ENCODE measurements at places on chromosomes 3 and 15.

- DNase-seq, result no peak
Observed at GRCh38 chr3:87004883-87005282, 13.9 kb upstream of the VGLL3 start.

GRCh38 chr3:71080517-71081083, 502.9 kb downstream of the FOXP1 start:
- DNase-seq, result no peak

DNA sequence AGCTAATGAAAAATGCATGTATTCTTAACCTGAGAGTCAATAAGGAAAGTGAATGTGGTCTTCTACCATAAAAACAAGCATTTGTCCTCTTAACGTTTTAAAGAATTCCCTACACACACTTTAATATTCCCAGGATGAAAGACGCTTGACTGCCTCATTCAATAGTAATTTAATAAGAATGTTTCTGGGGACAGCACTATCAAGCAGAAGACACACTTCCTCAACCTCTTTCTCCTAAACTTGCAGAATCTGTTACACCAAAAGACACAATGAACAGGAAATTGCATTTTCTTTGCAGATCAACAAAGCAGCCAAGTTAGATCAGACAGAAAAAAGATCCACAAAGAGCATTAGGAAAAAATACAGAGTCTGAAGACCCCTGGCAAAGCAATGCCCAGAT, 97.7 kb downstream of the PLCH1 start:
- DNase-seq, result no peak

DNA sequence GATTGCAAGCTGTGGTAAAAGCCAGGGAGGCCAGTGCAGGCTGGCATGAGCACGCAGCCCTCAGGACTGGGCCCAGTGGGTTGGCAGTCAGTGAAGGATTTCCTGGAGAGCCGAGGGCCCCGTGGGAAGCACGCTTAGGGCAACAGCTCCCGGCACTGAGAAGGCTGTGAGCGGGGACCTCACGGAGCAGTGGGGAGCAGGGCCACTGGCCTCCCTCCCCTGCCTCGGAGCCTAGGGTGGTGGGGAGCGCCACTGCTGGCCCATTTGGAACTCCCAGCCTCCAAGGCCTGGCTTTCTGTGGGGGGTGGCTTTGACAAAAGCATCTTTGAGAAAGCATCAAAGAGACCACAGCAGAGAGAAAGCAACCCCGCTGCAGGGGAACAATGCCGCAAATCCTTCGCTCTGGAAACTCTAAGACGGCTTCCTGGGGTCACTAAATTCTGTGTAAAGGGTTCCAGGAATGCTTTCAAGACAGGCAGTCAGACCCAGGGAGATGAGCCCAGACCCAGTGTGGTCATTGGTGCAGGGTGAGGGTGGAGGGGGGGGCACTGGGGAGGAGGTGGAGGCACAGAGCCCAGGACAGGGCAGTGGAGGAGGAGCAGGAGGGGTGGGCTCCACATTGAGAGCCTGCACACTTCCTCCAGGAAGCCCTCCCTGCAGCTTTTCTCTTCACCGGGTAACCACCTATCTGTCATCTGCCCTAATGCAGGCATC, 9.5 kb upstream of the APBA2 start:
- DNase-seq, result no peak

DNA sequence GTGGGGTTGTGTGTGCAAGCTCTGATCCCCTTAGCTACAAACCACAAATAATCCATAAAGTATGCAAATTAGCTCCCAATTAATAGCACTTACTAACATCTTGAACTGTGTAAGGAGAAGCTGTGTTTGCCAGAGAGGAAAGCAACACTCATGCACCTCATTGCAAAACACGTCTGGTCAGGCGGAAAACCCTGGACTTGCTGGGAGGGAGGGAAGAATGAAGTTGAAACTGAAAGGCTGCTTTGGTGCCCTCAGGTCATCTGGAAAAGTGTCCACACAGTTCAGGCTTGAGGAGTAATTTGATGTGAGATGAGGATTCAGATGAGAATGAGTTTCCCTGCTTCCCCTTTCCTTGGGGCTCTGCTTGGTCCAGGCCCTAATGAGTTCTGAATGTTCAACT, 185.5 kb upstream of the ANKRD28 start:
- DNase-seq, result no peak

GRCh38 chr3:32956750-32957570, 5.5 kb downstream of the CCR4 start:
- no peak for DNase-seq

DNA sequence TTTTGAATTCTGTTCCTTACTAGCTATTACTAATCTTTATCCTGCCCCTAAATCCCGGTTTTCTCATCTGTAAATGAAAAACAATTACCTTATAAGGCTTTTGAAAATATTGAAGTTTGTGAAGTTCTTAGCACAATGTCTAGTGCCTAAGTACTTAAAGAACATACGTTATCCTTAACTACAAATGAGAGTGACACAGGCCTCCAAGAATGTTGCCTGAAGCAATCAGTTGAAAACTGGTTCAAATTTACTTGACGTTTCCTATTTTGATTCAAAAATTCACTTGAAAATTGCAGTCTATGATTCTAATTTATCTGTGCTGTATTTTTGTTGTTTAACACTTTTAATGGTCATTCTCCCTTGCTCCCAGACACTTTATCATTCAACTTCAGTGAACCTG, 3.2 kb downstream of the SENP7 start:
- no peak for DNase-seq

- DNase-seq, result no peak
Observed at GRCh38 chr3:29091599-29092189, 189.2 kb upstream of the RBMS3 start.

DNA sequence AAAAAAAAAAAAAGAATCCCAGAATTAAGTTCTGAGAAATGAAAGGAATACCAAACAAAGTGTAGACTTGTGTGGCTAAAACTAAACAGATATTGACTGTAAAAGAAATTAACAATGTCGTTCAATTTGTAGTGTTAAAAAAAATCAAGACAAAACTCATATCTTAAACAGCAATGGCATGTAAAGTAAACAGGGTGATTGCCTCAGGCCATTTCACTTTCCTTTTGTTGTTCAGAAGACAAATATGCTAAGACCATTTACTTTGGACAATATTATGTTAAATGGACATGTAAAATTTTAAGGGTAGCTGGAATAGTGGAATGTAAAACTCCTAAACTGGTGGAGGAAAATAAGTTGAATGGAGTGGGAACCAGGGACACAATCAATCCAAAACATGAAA, 139.1 kb downstream of the RTP4 start:
- no peak for DNase-seq

DNA sequence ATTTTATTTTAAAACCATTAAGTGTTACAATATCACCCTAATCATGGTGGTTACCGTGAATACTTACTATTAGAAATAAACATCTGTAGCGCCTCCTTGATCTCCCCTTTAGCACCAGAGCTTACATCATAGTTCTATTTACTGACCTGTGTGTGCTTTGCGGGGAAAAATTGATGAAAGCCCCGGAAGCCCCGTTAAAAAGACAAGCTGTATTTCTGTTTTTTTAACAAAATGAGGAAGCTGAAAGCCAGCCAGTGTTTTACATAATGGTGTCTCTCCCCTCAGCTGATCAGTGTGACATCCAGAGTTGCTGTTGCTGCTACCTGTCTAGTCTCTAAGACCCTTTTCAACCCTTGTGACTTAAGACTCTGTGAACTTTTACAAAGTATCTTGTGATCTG, 100.8 kb downstream of the OPA1 start:
- DNase-seq, result no peak

DNA sequence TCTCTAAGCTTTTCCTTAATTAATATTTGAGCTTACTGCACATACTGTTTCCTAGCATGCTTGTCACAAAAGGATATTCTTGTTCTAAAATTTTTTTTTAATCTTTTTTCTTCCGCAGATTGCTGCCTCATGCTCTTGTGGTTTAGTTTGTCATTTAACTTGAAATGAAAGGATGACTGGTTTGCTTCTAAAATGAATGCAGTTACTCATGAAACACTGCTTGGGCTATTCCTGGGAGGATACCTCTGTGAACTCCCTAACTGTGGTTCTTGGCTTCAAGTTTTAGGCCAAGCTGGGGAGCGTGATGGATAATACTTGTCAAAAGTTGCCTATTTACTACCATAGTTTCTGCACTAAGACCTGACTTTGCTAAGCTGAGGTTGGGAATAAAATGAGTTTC, 64.0 kb downstream of the USP13 start:
- no peak for DNase-seq

GRCh38 chr15:97736748-97737147, 223.8 kb upstream of the ARRDC4 start:
- no peak for DNase-seq

DNA sequence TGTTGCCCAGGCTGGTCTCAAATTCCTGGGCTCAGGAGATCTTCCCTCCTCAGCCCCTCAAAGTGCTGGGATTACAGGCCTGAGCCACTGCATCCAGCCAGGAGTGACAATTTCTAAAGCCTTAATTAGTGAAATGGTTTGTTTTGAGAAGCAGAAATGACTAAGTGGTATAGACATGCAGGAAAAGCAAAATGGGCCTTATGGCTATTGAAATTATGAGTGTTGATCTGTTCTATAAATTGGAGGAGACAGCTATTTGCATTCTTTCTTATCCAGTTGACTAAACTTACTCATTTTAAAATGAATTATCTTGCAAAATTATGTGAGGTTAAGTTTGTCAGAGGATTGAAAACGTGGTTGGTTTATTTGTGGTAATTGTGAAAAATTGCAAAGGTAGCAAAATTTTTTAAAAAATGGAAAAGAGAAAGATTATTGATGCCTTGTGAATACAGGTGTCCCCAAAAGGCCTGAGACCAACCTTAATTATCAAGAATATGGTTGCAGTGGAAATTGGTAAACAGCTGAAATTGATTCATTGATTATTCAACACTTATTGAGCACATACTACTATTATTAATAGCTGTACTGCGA, 7.9 kb downstream of the RAP2B start:
- DNase-seq, result no peak

- no peak for DNase-seq
Observed at GRCh38 chr3:45087155-45087554, 59.0 kb downstream of the CDCP1 start.

GRCh38 chr3:131801566-131801965, 233.2 kb downstream of the CPNE4 start:
- DNase-seq, result no peak

DNA sequence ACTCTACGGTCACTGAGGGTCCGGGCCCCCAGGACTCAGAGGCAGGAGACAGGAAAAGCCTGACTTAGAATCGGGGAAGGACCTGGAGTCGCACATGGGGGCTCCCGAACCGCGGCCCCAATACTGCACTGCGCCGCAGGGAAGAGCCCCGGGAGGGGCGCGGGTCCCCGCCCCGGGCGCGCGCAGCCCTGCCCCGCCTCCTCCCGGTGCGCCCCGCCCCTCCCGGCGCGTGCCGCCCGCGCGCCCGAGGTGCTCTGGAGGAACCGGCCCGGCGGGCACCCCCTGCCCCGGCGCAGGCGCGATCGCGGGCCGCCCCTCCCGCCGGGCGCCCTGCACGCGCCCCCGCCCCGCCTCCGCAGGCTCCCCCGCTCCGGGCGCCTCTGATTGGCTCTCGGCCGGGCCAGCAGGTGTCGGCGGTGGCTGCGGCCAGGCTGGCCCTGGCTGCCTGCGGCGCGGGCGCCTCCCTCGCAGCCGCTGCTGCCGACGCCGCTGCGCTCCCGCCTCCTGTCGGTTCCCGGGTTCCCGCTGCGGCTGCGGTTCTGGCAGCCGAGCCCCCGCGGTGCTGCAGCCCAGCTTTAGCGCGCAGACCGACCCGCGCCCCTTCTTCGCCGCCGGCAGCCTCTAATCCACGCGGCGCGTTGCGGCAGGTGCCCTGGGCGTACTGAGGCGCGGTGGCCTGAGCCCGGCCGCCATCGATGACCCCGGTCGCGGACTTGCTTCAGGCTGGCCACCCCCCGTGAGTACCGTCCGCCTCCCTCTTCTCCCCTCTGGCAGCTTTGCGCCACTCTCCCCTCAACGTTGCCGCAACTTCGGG, at the start of gene MYRIP:
MYRIP (plus strand) TSS at position 429 of the 814 bp plus-strand sequence. CDS start 91,208 bp downstream, outside the sequence.
- peak; percentile 71 for DNase-seq

DNA sequence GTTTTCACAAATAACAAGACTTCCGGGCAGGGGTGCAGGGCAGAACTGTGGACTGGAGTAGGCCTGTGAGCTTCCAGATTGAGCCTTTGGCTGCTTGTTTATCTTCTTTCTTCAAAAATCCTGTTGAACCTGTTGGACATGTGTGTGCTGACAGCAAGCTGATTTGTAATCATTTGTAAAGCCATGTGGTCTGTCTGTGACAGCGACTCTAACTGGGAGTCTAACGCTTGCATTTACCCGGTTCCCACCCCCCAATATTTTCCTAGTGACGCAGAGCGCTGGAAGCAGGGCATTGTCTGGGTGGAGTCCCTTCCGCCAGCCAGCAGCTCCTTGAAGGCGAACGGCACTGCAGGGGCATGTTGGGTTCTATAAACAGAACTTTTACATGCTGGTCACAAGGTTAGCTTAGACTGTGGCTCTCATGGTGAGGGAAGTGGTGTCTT, 85.7 kb upstream of the MYZAP start:
- DNase-seq, result no peak

GRCh38 chr3:187746059-187746441, 782 bp upstream of the BCL6 start:
- DNase-seq, result no peak

- DNase-seq, result no peak
Observed at GRCh38 chr3:177479630-177480029, 282.3 kb upstream of the TBL1XR1 start.

- DNase-seq, result no peak
Observed at GRCh38 chr3:78761126-78761525, 1006.7 kb downstream of the ROBO1 start.

DNA sequence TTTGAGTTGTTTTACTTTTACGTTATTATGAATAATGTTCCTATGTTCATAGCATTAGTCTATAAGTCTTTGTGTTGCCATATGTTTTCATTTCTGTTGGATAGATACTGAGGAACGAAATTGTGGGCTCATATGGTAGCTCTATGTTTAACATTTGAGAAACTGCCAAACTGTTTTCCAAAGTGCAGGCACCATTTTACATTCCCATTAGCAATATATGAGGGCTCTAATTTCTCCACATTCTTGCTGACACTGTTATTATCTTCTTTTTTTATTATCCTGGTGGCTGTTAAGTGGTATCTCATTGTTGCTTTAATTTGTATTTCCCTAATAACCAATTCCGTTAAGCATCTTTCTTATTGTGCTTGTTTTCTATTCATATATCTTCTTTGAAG, 1.8 kb upstream of the PIK3R4 start:
- no peak for DNase-seq

GRCh38 chr3:42804831-42805132, 492 bp upstream of the HIGD1A start:
- no peak for DNase-seq

DNA sequence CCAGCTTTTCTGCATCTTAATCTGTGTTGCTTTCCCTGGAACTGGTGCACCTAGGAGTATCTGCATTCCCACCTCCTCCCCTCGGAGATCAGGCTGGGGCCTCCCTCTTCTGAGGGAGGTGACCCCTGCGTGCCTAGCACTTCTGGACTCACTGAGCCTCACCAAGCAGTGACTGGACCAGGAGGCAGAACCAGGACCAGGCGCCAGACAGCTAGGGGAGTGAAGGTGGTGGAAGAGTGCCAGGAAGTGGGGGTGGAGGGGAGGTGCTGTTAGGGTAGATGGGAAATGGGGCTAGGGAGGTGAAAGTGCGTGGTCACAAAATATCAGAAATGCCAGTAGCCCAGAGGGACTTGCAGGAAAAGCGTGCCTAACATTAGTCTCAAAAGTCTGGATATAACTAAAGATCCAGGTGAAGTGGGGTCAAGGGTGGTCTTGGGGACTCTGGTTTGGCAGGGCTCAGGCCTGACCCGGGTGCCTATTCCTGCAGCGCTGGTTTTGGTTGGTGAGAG, 1.2 kb downstream of the DUOXA2 start:
- DNase-seq, result no peak

- no peak for DNase-seq
Observed at GRCh38 chr3:85758442-85758841, 799.7 kb downstream of the CADM2 start.
